ENCODE measurements at places on chromosomes 4 and X.

GRCh38 chr4:10809905-10810304 is 125.3 kb upstream of the CLNK start:
- DNase-seq = no peak

DNA sequence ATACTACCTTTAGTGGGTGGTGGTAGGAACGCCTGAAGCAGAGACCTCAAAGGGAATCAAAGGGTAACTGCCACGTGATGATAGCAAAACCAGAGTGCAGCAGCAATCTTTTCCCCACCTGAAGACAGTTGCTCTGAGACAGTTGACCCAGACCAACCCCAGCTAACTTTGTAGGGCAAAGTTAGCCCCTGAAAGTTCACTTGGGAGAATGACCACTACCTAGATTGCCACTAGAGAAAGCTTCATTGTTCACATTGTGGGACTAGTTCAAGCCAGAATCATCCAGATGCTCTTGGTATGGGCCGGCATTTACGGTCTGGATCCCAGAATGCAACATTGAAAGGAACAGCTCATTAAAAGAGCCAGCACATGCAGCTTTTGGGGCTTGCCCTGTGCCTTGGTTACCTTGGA is 4.1 kb downstream of the SEPTIN6 start:
- no peak for DNase-seq

DNA sequence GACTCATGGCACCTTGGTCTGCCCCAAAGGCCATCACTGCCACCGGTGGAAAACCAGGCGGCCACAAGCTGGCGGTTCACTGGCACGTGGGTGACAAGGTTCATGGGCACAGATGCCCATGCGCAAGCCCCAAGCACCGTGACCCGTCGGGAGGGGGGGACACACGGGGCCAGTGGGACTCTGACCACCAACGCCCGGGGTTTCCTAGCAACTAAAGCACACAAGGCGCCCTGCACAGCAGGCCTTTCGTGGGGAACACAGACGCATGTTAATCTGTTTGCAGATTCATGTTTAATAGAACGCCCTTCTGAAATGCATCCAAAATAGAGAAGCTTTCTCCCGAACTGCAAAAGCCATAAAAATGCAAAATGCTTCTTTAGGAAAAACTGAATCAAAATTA is 43.9 kb downstream of the FAM53A start:
- no peak for DNase-seq

DNA sequence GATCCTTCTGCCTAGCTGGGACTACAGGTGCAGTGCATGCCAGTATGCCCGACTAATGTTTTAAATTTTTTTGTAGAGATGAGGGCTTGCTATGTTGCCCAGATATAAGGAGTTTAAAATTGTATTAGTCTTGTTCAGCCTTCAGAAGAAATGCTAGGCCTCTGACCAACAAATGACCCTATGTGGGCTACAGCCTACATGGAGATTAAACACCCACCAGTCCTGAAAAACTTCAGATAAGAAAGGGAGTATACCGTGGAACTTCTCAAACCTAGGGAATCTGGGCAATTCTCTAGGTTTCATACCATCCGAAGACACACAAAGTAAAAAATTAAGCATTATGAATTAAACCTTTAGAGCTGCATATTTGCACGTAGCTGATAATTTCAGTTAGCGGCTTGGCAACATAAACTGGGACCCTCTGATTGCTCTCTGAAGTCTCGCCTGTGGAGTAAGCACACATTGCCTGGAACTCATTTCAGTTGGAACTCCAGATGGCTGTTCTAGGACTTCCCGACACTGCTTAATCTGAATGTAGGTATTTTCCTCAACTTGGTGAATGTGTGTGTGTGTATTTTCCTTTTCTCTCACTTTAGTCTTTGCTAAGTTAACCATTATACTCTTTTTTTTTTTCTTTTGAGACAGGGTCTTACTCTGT is 33.0 kb downstream of the MOB1B start:
- DNase-seq = no peak

- no peak for DNase-seq
Measured at GRCh38 chr4:163493643-163494359, 689 bp upstream of the TMA16 start.

GRCh38 chrX:85419293-85419692 is 39.8 kb upstream of the POF1B start:
- DNase-seq = no peak

GRCh38 chrX:96906741-96907140 is 23.0 kb downstream of the RPA4 start:
- DNase-seq = no peak

- no peak for DNase-seq
Measured at GRCh38 chrX:9905288-9905687, 61.9 kb upstream of the CLDN34 start.

GRCh38 chrX:108344216-108344615 is 94.0 kb downstream of the COL4A6 start:
- no peak for DNase-seq

GRCh38 chr4:15648600-15648999 is 6.6 kb downstream of the FBXL5 start:
- no peak for DNase-seq

- DNase-seq = no peak
Measured at GRCh38 chr4:146643812-146644401, 5.2 kb downstream of the POU4F2 start.

DNA sequence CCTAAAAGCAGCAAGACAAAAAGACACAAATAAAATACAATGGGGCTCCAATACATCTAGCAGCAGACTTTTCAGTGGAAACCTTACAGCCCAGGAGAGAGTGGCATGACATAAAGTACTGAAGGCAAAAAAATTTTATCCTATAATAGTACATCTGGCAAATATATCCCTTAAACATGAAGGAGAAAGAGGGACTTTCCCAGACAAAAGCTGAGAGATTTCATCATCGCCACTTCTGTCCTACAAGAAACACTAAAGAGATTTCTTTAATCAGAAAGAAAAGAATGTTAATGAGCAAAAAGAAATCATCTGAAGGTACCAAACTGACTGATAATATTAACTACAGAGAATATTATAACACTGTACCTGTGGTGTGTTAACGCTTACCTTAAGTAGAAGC is 86.4 kb downstream of the ANKRD17 start:
- DNase-seq = no peak

DNA sequence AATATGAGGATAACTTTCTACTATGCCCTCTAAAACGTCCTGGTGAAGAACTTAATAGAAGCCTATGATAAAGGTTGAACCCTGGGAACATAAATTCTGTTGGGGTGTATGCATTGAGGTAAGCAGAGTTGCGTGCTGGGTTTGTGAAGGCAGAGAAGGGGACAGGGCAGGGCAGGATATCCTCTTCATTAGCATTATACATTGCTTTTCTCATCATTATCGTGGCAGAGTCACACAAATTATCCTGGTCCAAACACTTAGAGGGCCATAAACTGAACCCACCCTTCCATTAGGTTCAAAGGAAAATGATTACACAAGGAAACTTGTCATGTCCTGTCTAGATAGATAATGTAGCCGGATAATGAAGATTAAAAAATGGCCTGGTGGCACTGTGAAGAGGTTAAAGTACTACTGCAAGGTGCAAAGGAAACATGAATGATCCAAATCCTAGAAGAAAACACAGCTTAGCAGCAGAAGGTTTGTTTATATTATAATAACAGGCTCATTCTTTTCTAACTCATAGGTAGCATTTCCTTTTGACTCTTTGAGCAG is 189.1 kb downstream of the SPCS3 start:
- DNase-seq = no peak

DNA sequence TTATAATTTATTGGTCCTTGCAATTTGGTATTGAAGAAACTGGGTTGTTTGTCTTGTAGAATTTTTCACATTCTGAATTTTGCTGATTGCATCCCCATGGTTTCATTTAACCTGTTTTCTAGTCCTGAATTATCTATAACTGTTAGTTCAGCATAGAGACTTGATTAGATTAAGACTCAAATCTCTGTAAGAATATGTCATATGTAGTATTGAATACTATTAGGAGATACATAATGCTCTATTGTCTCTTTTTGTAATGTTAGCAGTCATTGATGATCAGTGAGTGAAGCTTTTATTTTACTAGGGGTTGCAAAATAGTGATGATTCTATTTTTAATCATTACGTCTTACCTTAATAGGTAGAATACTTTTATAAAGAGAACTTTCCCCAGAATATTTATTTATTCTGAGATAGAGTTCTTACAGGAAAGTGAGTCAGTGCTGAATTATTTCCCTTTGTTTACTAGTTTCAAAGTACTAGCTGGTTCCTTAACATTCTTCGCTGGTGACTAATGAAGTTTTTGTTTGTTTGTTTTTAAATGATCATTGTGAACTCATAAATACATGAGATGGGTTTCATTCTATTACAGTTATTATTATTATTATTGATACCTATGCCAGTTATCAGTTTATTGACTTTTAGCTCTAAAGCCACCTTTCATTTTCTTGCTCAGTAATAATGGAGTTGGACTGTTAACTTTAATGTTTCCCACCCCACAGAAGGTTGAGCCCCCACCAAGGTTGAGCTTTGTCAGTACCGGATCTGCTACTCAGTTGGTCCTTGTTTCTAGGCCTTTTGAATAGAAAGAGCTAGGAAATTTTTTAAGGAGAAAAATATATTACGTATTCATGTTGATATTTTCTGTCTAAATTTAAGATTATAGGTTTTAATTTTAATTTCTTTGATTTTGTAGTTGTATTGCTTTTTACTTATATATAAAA is 102.3 kb downstream of the LARP1B start:
- DNase-seq = no peak

GRCh38 chr4:40844261-40844660 is 94.5 kb downstream of the NSUN7 start:
- no peak for DNase-seq

DNA sequence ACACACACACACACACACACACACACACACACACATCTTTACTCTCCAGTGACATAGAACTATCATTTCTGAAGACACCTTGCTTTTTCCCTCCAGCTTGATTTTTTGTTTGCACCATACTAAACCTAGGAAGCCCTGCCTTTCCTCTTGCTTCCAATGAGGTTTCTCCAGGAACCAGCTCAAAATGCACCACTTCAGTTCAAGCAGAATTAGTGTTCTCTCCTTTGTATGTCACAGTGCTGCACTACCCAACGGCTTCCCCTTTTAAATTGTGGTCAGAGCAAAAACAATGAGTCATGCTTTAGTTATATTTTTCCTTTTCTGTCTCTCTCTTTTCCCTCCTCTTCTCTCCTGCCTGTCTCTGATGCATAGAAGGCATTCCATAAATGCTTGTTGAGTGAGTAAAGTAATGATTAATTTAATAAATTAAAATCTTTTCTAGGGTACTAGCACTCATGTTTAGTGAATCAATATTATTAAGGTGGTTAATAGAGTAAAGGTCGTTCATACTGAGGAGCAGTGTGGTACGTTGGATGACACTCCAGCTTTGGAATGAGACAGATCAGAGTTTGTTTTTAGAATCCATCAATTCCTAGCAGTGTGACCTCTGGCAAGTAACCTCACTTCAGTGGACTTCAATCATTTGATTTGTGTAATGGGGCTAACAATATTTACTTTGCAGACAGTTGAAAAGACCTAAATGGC is 5.9 kb downstream of the RTL3 start:
- peak; percentile 0 for DNase-seq

GRCh38 chr4:139962130-139962684 is 191.8 kb downstream of the MAML3 start:
- no peak for DNase-seq

DNA sequence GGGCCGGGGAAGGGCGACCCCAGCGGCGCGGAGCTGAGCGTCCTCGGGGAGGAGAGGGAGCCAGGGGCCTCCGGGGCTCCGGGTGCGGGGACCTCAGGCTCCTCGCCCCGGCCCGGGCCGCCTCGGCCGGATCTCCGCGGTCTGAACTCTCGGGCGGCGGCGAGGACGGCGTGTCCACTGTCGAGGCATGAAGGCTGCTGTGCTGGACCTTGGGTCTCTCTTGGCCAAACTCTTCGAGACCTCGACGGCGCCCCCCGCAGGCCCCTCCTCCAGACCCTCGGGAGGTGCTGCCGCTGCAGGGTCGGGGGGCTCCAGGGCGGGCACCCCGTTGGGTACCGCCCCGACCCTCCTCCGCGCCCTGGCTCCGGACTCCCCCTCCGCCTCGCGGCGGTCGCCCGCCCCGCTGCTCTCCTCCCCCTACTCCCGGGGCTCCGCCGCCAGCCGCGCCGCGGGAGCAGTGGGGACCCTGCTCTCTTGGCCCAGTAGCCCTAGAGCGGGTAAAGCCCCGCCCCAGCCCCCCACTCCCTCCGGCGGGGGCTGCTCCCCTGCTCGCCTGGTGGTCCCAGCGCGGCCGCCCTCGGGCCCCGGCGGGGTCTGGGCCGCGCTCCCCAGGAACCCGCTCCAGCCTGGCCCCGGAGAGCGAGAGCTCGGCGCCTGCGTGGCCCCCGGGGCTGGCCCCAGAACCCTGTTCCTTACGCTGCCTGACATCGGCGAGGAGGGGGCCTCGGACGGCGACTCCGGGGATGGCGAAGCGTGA is 564 bp downstream of the FAM149A start:
- DNase-seq = no peak

DNA sequence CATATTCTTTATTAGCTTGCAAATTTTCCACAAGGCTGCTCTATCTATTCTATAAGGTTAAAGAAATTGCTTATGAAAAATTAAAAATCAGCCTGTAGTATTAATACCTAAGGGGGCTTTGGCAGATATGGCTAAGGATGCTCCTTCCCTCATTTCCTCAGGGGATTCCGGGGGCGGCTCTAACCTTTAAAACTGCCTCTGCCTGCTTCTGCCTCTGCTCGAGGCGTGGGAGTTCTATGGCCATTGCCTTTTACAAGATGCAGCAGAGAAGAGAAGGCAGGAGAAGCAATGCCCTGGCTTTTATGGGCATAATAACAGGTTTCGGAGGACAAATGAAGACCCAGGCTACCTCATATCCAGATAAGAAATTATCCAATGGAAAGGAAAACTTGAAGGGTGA is 8.6 kb upstream of the CDKN2AIP start:
- no peak for DNase-seq

- DNase-seq = no peak
Measured at GRCh38 chr4:37562592-37562991, 123.6 kb downstream of the RELL1 start.

DNA sequence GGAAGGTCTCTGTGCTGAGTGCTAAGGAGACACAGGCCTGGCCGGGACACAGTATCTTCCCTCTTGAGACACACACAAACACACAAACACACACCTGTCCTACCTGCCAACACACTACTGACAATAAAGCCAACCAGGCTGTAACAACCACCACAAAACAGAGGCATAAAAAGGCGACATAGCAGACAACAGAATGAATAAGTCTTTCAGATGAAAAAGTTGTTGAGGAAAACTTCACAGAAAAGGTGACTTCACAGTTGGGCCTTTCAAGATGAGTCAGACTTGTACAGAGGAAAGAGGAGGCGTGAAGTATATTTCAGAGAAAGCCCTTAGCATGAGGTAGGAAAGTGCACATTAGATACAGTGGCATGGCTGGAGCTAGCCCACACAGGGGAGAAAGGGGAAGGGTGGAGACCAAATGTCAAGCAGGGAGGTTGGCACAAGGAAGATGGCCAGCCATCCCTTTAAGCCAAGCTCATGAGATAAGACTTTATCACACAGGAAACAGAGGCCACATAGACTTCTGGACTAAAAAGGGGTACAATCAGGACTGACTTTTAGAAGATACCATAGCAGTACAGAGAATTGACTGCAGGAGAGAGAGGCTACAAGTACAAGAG is 54.0 kb downstream of the SLC9A7 start:
- DNase-seq = no peak

Data from NCI-H1694 treated with DMSO at 0.1 percent for 48 hours (cell line).